ENCODE measurements at places on chromosomes 3 and 15.

- no peak for DNase-seq
These were observed 66.7 kb downstream of the PLD1 start for GRCh38 chr3:171743327-171744157.

- no peak for DNase-seq
These were observed 28.7 kb downstream of the ALDH1L1 start for GRCh38 chr3:126151562-126152302.

- DNase-seq: no peak
These were observed 494 bp downstream of the CPLX3 start for GRCh38 chr15:74826921-74827320.

DNA sequence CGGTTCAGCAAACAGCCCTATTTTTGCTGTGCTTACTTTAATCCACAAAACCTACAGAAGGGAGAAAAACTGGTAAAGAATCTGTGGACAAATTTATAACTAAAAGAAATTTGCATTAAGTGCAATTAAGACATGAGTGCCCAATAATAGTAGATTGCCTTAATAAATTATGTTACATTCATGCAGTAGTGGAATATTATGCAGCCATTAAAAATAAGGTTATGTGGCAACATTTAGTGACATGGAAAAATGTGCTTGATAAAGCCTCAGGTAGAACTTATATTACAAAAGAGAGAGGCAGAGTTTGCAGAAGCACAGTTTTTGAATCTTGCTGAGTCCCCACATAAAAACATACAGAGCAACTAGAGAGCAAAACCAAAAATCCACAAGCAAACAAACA is 253.0 kb downstream of the FOXP1 start:
- DNase-seq: no peak

DNA sequence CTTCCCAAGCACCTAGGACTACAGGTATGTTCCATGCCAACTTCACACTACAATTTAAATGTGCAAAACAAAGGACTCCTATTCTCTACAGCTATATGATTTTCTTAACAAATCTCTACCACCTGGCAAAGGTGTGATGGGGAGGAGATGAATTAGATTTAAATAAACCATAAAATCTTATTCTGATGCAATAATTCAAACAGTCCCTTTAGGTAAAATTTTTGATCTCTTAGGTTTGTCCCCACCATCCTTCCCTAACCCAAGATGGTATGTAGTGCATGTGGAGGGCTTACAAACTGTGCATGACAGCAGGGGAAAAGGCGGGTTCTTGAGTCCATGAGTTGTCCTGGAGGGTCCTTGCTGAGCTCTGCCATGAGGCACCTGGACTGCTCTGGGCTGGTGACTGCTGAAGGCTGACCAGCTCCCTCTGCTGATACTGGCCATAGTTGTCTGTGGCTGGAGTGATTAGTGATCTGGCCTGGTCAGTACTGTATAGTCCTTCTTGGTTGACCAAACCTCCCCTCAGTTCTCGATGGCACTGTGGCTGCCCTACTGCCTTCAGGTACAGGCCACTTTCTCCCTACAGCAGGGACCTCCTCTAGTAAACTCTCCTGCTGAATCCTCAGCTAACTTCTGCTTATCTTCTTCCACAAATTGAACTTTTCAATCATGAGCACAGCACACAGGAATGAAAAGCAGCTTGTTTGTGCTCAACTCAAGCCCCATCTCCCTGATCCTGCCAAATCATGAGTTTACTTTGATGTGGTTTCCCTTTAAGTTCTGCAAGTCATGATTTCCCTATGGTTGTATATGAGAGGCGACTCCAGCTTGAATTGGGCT is 30.1 kb downstream of the CFAP161 start:
- peak; percentile 81 for DNase-seq

DNA sequence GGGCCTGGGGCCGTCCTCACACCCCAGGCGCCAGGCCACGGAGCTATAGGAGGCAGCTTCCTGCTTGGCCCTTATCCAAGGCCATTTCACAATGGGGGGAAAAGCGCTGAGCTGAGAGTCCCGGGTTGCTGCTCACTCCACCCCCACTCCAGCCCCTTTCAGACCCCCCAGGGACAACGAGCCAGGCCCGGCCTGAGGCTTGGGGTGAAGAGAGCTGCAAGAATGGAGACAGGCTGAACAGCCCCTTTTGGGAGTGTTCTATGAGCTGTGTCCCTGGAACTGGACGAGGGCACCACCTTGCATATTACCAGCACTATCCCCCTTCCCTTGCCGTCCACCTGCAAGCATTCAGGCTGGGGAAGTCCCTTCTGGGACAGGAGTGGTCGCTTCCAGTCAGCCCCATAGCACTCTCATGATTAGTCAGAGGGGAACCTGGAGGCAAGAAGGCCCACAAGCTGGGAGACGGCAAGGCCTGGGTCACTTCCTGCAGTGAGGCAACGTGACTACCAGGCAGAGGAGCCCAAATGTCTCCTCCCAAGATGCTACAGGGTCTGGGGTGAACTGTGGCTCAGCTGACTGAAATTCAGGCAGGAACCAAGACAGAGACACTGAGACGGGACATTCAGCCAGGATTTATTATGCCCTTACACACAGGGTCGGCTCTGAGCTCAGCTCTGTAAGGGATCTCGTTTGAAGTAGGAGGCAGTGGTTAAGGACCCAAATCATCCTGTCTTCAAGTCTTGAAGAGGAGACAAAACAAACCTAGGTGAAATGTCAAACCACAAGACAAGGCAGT is 8.6 kb upstream of the SRP14 start:
- DNase-seq: peak; percentile 66
